ENCODE measurements at places on chromosomes 16 and 17.

DNA sequence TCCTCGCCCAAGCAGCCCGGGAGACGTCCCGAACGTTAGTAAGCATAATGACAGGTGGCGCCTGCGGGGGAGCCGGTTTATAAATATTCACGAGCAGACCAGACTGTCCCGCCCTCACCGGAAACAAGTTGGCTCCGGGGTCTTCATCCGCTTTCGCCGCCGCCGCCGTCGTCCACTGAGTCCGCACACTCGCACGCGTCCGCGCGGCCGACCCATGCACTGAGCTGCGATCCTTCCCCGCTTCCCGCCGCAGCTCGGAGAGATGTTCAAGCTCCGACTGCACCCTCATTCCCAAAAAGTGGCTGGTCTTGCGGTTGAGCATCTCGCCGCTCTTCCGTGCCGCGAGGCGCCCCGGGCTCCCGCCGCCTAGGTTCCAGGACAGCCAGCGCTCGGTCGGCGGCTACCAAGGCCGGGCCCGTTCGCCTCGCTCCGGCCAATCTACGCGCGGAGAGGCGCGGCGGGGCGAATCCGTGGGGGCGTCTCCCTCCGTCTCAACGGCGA is 385 bp downstream of the CFAP119 start:
- peak; percentile 66 for DNase-seq

DNA sequence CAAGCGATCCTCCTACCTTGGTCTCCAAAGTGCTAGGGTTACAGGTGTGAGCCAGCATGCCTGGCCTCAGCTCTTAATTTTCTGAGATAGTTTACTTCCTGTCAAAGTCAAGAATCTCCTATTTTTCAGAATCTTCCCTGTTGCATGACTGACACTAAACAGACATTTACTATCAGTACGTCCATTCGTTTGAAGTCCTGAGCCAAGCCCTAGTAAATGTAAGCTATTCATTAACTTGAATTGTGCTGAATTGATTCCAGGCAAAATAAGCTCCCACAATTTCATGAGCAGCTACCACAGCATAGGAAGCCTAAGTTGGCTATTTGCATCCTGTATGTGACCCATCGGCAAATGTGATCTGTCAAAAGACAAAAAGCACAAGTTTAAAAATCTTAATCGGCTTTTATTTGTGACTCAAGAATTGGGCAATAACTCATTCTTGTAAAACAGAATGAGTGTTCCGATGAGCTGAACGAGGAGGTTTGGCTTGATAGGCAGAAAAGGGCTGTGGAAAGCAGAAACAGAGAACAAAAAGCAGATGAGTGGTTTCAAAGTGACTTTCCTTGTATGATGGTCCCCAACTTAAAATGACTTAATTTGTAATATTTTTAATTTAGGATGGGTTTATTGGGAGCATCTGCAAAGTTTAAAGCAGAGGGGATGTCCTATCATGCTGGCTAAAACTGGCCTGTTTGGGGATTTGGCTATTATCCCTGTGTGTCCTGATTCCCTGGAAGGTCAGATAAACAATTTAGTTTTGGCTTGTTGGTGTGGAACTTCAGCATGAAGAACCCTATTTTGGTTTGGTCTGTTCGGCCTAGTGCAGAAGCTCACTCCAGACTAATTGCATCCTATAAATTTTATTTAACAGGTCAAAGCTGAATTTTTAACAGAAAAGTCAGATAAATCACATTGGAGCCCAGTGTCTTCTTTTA is 14.2 kb downstream of the RNF112 start:
- DNase-seq = no peak

- no peak for DNase-seq
Measured at GRCh38 chr16:2716948-2717347, 3.1 kb downstream of the PRSS27 start.

GRCh38 chr16:11692171-11692570 is 23.9 kb downstream of the SNN start:
- no peak for DNase-seq

DNA sequence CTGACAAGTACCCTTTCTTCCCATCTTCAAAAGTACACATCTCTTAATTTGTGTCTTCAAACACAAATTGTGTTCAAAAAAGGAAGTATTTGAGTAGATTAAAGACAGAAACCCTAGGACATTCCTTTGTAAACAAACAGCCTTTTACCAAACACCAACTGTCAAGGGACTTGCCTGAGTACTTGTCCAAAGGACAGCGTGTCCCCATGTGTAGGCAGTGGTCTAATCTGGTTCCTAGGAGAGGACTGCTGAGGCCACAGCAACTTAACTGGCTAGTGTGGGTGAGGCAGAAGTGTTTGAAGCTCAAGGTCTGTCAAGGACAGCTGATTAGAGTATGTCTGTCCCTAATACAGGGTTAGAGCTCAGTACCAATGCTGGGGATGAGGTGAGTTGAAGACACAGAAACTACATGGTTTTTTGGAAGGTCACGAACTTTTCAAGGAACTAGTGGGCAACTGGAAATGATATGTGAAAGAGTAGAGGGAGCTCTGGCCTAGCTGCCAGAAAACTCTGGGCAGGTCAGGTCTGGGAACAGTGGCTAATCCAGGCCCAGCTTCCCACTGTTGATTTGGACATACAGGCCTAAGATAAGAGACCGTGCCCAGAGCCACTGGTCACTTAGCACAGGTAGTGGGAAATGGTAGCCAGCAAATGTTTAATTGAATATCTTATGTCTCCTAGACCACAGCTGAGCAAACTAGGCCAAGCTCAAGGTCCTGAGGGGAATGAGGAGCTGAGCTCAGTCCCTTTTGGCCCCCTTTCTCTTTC is 10.1 kb downstream of the HMOX2 start:
- DNase-seq = no peak

GRCh38 chr17:64938925-64939474 is 19.7 kb upstream of the LRRC37A3 start:
- DNase-seq = peak; percentile 60

DNA sequence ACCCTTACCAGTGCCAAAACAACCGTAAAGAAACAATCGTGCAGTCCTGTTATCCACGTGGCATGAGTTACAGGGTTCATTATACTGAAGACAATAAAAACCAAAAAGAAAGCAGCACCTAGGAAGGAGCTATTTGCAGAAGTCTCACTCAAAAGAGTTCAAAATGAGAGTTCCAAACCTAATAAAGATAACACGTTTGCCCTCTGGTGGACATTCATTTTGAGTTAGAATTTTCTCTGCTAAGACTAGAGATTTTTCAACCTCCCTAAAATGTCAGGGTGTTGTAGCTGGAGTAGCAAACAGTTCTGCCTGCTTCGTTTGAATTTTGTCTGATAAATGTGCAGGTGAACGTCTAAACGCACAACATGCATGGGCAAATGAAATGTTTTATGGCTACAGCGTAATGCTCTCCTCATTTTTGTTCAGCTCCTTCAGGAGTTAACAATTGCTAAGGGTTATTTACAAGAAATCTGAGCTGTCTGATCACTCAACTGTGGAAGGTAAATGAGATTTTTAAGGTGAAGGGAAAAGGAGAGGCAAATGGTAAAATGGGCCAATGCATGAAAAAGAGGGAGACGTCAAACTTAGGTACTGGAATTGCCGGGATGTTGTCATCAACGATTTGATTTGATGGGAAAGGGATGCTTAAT is 1067.9 kb upstream of the EEF2KMT start:
- no peak for DNase-seq

DNA sequence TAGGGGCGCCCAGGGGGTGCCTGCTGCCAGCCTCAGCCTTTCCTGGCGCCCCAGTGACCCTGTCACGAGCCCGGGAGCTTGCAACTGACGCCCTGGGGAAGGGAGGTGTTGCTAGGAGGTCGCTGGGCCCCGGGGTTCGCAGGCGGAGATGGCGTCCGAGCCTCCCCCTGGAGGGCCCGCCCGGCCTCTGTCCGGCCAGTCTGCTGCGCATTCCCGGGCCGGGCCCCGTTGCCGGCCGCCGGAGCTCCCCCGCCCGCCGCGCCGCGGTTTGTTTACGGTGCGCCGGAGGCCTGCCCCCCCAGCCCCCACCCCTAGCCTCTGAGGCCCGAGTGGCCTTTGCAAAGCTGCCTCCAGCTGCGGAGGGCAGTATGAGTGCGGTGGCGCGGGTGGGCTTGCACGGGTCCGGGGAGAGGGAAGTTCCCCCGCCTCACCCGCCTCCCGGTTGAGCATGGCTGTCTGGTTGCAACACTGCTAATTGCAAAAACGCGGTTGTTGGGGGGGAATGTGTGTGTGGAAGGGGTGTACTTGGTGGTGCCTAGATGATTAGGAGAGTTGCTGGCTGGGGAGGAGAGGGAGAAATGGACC is 514 bp downstream of the THRA start:
- DNase-seq = peak; percentile 41

- no peak for DNase-seq
Measured at GRCh38 chr17:61335845-61336655, 63.6 kb upstream of the TBX2 start.

GRCh38 chr17:56142325-56142724 is 10.9 kb upstream of the ANKFN1 start:
- no peak for DNase-seq

DNA sequence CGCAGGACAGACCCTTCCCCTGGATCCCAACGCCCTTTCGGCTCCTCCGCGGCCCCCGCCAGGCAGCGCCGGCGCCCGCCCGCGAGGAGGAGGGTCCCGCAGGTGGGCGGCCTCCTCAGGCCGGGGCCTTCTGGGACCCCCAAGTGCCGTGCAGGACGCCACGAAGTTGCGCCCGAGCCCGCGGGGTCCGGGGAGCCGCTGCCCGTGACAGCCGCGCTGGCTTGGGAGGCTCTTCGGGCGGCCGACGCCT is 504 bp downstream of the ERN1 start:
- no peak for DNase-seq

DNA sequence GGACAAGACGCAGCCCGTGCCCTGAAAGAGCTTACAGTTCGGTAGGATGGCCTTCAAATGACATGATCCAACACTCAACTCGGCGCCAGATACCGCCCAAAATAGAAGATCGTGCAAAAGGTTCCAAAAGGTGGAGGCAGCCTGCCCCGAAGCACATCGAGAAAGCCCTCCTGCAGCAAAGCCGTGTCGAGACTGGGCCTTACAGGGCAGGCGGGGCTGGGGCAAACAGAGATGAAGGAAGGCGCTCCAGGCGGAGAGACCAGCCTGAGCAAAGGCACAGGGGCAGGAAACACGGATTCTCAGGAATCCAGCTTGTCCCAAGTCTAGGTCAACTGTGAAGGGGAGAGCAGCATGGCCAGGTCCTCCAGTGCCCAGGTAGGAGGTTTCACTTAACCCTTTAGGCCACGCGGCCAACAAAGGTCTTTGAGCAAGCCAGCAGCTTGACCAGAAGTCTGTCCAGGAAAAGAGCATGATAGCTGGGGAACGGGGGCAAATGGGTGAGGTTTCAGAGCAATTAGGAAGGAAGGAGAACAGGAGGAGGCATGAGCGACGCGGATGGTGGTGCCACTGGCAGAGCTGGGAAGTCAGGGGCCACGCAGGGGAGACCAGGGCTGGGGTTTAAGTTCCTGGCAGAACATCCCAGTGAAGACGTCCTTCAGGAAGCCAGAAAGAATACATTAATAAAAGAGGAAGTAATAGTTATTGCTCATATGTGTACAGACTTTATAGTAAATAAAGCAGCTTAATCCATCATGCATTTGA is 21.2 kb upstream of the EIF1 start:
- DNase-seq = no peak

- DNase-seq = no peak
Measured at GRCh38 chr17:57488856-57489255, 232.5 kb downstream of the MSI2 start.

DNA sequence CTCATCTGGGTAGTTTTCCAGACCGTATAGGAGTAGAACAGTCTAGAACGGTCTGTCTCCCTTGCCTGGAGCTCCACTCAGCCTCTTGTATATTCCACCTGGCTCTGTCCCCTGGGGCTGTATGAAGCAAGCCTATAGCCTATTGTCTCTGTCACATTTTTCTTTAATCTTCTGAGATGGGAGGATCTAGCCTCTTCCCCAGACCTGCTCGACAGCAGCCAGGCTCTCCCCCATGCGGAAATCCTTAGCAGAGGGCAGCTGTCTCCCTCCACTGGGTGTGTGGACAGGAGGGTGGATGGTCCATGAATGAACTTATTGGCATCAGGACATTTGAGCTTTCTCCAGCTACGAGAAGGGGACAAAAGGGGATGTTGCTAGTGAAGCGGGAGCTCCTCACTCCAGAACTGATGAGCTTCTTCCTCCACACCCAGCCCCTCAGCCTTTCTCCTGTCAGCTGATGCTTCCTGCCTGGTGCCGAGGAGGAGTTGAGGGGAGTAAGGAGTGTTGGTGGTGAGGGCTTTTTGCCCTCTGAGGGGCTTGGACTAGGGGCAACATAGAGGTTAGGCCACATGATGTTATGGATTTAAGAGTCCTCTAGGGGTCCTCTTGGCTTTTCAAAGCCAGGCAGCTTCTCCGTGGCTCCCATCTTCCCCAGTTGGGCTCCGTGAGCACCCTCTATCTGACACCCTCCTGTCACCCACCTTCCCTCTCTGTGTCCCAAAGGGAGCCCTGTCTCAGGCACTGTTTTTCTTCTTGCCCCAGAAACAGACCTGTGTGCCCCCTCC is 28.0 kb downstream of the ARHGAP23 start:
- DNase-seq = no peak

- no peak for DNase-seq
Measured at GRCh38 chr17:1038459-1039122, 41.7 kb downstream of the TIMM22 start.

DNA sequence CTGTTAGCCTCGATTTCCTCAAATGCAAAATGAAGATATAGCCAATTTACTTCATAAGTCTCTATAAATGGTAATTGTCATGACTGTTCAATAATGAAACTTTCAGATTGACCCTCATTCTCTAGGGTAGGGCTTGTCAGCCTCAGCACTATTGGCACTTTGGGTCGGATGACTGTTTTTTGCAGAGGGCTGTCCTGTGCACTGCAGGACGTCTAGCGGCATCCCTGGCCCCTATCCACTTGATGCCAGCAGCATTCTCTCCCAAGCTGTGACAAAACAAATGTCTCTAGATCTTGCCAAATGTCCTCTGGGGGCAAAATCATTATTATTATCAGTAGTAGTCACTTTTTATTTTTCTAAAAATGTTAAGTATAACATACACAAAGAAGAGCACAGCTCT is 24.6 kb downstream of the CDH11 start:
- DNase-seq = no peak

GRCh38 chr17:38559880-38560230 is 45.9 kb downstream of the SRCIN1 start:
- DNase-seq = no peak

DNA sequence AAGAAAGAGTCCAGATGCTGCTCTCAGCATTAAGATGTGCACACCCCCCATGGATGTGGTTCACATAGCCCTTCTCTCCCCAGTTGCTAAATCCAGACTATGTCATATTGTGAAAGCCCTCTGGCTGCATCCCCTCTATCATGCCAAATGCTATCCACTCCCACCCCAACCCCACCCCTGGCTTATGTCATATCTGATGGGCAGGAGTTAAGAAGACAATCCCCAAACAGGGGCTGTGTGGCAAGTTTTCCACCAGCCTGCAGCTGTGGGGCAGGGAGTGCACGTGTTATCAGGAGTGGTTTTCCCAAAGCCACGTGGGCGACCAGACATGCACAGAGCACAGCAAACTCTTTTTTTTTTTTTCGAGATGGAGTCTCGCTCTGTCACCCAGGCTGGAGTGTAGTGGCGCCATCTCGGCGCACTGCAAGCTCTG is 10.0 kb downstream of the FAM117A start:
- no peak for DNase-seq

GRCh38 chr17:49552070-49552751 is 23.5 kb upstream of the NXPH3 start:
- no peak for DNase-seq

- DNase-seq = no peak
Measured at GRCh38 chr17:65467156-65467555, 94.3 kb downstream of the AXIN2 start.

Measured in GM12865 (cell line).